T-cell (primary cell): ENCODE measurements at places on chromosomes 2 and 18. TPM values are rescaled to one million over a fixed set of nuclear protein-coding genes. Genes with fewer than 3 reads are reported as not detected.

- no peak for DNase-seq
Measured at GRCh38 chr18:8615397-8616027, 6.3 kb downstream of the RAB12 start.

- no peak for DNase-seq
Measured at GRCh38 chr2:100935372-100935752, 66.7 kb upstream of the RPL31 start.

Gene RFX8
- total RNA-seq, result 0.25 TPM

Gene CDK15
- total RNA-seq, result not detected

DNA sequence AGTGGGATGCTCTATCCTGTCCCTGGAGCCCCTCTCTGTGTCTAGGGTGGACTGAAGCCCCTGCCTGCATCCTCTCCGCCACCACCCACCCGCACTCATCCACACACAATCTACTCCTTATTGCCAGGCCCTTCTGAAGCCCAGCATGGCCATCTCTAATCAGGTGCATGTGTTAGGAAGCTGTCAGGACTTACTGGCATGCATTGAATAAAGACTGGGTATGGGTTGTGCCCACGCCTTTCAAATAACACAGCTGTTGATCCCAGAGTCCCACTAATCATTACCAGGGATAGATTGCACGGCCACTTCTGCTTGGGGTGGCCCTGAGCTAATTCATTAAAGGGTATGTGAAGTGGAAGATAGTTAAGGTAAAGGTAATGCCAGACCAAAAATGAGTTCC lies 88.4 kb downstream of the CABLES1 start:
- no peak for DNase-seq

- no peak for DNase-seq
Measured at GRCh38 chr2:204015118-204015843, 78.7 kb downstream of the ICOS start.

DNA sequence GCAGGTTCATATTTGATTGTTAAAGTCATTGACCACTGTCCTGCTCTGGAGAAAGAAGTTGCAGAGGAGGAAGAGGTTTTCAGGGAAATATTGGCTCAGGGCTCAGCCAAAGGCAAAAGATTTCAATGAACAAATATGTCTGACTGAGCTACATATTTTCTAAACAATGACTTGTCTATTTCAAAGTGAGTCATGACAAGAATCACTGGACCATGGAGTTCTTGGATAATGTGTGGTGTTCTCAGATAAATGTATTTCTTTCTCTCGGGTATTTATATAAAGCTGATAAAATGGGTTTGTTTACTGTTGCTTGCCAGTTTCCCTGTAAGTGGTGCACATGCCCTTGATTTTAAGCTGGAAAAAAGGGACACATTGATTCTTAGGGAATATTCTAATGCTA lies 34.3 kb upstream of the RMP24 start:
- DNase-seq, result no peak

DNA sequence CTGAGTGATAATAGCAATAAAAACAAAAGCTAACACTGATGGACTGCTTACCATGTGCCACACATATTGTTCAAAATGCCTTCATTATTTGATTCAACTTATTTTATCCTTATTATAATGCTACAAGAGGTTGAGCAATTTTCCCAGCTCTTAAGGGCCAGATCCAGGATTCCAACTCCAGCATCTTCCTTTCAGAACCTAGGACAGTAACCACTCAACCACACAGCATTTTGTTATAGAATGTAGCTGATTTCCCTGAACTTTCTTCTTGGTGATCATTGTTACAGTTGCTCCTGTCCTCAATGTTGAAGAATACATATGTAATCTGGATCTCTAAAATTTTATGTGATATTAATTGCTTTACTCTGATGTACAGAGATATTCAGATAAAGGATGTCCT lies 341.7 kb downstream of the PIK3C3 start:
- no peak for DNase-seq

DNA sequence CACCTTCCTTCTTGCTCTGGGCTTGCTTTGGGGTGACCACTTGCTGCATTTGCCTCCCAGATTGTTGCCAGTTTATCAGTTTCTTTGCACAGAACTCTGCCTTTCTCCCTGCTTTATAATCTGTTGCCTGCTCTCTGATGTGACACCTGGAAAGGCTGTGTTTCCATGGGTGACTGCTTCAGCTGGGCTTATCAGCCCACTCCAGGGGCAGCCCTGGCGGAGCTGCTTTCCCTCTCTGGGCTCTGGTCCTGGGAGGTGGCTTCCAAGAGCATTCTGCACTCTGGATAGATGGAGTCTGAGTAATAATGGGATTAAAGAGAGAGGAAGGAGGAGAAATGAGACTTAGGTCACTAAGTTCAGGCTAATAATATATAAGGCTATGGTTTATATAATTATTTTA lies 352.7 kb downstream of the TSN start:
- no peak for DNase-seq

DNA sequence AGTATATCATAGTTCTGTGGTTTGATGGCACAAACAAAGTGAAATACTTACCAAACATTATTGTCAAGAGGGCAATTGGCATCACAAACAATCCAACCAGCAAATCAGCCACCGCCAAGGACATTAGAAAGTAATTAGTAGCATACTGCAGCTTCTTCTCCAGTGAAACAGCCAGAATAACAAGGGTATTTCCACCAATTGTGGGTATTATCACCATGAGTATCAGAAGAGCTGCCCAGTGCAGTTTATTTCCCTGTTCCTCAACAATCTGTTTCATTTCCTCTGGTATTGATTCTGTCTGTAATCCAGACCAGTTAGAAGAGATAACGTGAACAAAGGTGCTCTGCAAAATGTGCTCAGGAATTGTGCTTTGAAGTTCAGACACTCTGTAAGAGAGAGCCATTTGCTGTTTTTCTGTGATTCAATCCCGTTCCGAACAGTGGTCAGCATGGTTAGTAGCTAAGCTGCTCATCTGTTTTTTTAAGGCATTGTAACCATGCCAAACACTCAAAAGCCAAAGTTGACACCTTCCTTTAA lies 1.4 kb downstream of the HTR2B start:
- DNase-seq, result no peak

GRCh38 chr18:37254236-37254754 lies 311.3 kb downstream of the CELF4 start:
- DNase-seq, result no peak

- no peak for DNase-seq
Measured at GRCh38 chr18:40824291-40824690, 1130.7 kb upstream of the PIK3C3 start.

DNA sequence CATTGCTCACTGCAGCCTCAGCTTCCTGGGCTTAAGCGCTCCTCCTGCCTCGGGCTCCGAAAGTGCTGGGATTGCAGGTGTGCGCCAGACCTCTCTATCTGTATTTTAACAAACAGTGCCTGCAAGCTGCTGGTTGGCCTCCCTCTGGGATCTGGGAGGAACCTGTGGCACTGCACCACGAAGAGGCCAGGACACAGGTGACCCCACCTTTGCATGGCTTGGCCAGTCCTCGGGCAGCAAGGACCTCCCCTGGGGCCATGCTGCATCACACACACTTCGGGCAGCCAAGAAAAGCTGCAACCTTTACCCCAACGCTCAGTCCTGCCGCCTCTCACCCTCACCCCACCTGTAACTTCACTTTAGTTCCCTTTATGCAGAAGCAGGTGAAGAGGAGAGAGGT lies 70.0 kb downstream of the PXDN start:
- DNase-seq, result no peak

- DNase-seq, result peak; percentile 16
Measured at GRCh38 chr2:219684721-219685689, 57.6 kb downstream of the SLC4A3 start.

GRCh38 chr2:3172265-3172935 lies 205.2 kb downstream of the EIPR1 start:
- DNase-seq, result no peak
